ENCODE measurements at places on chromosomes 11 and 22.

- DNase-seq = no peak
Observed at GRCh38 chr11:82776377-82776776, 42.7 kb upstream of the FAM181B start.

- no peak for DNase-seq
Observed at GRCh38 chr11:45676522-45677095, 11.2 kb upstream of the CHST1 start.

GRCh38 chr22:45731041-45731797 lies 59.6 kb downstream of the ATXN10 start:
- no peak for DNase-seq

DNA sequence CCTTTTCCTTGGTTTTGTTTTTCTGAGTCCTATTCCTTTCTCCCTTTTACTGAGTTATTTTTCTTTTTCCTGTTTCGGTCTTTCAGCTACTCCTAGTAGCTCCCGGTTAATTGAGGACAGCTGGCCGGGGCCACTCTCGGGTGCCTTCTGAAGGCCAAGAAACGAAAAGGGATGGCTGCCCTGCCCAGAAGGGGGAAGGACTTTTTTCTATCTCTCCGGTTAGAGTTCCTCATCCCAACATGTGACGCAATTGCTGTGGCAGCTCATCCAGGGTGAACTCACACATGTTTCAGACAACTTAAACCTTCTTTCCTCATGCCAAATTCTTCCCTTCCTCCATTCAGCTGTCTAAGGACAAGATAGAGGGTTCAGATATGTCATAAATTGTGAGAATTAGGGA lies 83.6 kb downstream of the PIWIL4 start:
- DNase-seq = no peak

GRCh38 chr11:11044137-11044855 lies 186.4 kb upstream of the ZBED5 start:
- DNase-seq = no peak

- no peak for DNase-seq
Observed at GRCh38 chr11:99565333-99565732, 544.6 kb downstream of the CNTN5 start.

GRCh38 chr11:59097113-59097708 lies 9.8 kb upstream of the FAM111B start:
- peak; percentile 50 for DNase-seq

GRCh38 chr11:78022397-78023396 lies at the start of gene KCTD14:
Gene KCTD14 (minus strand): TSS chr11:78023276. CDS start chr11:78023249, 27 bp downstream.
- DNase-seq = no peak

DNA sequence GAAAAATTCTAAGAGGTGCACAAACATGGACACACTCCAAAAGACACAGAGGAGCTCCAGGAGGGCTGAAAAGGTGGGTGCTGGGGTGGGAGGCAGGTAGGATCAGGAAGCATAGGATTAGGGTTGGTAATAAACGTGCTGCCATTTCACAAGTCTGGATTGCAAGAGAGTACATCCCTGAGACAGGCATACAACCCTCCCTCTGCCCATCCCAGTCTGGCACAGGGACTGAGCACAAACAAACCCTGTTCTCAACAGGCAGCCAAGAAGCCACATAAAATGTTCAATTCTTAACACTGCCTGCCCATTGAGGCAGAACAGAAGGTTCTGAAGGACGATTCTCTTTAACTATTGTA lies 18.5 kb downstream of the SLC35F2 start:
- no peak for DNase-seq

GRCh38 chr11:82118946-82119345 lies 614.7 kb downstream of the FAM181B start:
- DNase-seq = no peak

DNA sequence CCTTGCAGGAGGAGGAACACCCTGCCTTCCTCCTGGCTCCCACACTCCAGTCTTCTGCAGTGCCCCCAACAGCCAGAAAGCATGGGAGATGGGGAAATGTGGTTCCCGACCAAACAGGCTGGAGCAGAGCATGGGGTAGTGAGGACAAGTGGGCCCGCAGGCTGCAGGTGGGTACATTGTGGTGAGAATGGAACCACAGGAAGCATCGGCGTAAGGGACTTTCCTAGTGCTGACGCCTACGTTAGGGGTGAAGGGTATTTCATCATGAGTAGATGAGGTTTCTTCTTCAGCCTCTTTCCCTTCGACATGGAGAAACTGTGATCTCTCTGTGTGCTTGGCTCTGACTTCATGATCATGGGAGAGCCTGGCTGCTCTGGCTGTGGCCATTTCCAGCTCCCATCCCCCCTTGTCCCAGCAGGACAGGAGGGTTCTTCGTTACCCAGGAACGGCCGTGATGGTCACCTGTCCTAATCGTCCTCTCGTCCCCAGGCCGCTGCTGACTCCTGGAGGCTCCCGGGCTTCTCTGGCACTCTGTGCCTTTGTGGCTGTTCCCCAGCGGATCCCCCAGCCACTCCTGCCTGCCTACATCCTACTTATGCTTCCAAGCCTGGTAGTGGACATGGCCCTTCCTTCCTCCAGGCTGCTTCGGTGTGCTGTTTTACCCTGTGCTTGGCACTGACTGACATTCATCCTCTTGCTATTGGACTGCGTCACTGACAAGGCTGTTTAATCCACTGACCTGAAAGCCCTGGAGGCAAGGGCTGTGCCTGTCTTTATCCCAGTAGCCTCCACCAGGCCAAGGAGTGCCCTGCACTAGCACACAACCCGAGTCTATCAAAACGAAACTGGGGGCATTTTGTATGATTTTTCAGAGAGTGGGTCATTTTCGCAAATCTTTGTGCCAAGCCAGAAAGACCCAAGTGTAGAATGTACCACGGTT lies 65.2 kb upstream of the CECR2 start:
- peak; percentile 51 for DNase-seq

- DNase-seq = no peak
Observed at GRCh38 chr11:134640971-134641968, 229.2 kb upstream of the B3GAT1 start.

All from activated T-cell treated with anti-CD3 and anti-CD28 coated beads for 24 hours (primary cell).